ENCODE measurements at places on chromosomes 7 and 10.

- DNase-seq: no peak
Measured at GRCh38 chr10:983971-984655, 4.1 kb upstream of the GTPBP4 start.

DNA sequence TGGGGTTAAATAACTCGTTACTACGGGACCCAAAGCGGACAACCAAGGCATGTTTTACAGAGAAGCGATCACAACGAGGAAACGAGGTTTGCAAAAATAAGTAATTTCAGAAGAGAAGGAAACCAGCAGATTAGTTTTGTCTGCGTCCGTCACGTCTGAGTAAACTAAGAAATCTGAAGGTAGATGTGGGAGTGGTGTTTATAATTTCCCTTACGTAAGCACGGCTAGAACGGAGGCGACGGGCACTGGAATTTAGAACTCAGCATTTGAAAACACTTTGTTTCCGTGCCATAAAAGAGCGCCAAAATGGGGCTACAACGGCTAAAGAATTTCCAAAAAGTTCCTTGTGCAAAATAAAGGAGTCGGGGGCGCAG lies 718 bp upstream of the UMAD1 start:
- no peak for DNase-seq

- no peak for DNase-seq
Measured at GRCh38 chr10:110372656-110373055, 67.9 kb upstream of the SMNDC1 start.

GRCh38 chr7:70637726-70638125 lies 494.2 kb upstream of the GALNT17 start:
- no peak for DNase-seq

DNA sequence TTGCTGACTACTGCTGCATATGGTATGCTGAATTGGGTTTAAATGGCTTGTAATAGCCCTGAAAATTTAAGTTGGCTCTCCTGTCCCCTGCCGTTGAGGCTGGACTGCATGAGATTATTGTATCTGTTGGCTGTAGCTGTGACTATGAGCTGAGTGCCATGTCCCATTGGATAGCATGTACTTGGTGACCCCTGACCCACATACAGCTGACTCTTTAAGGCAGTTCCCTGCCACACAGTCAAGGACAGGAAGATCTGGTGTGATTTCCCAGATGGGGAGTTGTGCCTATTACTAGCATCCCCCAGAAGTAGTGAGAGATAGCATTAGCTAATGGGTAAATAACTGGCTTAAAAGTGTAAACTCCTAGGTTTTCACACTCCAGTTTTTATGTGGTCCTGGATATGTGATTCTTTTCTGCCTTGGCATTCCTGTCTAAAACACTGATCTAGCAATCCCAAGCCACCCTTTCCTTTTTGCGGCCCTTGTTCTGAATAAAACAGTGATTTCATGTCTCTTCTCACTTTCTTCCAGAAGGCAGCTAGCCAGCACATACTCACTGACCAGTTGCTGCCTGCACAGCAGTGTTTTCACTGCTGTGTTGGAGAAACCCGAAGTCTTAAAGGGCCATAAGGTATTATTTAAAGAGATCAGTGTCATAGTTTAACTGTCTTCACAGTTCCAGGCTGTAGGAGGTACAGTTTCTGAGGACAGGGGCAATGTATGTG lies 35.9 kb downstream of the LRRC4 start:
- DNase-seq: no peak

- no peak for DNase-seq
Measured at GRCh38 chr10:61313460-61313859, 139.7 kb downstream of the TMEM26 start.

GRCh38 chr7:150389532-150389816 lies 10.3 kb downstream of the ZNF775 start:
- DNase-seq: no peak

GRCh38 chr7:137848095-137848494 lies 1.3 kb upstream of the DGKI start:
- DNase-seq: no peak

- no peak for DNase-seq
Measured at GRCh38 chr10:124592736-124593430, 131.3 kb downstream of the LHPP start.

DNA sequence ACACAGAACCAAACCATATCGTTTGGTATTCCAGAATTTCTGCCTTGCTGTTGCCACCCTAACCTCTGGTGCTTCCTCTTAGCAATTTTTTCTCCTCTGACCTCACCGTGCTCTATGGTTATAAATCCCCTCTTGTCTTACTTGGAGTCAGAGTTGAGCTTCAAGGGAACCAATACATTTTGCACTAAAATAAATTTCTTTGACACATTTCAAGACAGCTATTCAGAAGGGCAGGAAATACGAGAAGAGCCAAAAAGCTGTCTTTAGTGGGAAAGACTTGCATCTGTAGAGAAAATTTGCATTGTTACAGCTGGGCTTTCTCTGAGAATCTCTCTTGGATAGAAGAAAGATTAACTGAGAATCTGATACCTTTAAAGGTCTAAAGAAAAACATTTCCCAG lies 14.5 kb upstream of the AKR1C2 start:
- DNase-seq: no peak

DNA sequence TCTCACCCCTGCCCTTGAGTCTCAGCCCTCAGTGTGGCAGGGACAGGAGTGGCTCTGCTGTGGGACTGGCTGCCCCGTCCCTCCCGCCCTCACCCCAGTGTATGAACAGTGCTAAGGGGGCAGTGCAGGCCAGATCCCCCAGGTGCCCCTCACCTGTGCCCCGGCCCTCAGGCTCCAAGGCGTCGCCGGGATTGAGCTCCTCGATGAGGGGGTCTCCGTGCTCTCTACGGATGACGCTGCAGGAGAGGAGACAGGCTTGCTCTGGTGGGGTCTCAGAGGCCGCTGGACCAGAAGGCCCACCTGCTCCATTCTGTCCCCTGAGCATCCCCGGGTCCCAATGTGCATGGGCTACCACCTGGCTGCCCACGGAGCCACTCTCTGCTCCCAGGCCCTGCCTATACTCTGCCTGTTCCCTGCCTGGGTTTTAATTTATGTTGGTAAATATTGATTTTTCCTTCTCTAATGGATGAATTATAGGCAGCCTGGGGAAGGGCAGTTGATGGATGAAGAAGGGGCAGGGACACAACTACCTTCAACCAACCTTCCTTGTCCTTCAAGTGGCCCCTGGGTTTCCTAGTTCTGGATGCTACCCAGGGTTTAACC lies 47.2 kb downstream of the GOLGA7B start:
- DNase-seq: no peak

DNA sequence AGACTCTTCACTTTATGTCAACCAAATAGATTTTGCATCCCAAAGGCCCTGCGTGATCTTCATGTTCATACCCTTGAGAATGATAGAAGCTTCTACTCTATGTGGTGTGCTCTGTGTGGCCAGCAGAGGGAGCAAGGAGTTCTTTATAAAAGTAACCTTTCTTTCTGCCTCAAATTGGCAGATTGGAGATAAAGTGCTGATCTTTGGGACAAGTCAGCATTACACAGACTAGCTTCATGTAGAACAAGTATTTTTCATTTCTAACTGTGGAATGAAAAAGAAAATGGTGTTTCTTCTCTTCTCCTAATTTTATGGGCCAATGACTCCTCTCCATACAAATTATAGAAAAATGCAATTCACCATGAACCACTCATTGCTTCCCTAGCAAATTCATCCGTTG lies 1214.1 kb downstream of the SORCS1 start:
- DNase-seq: no peak

DNA sequence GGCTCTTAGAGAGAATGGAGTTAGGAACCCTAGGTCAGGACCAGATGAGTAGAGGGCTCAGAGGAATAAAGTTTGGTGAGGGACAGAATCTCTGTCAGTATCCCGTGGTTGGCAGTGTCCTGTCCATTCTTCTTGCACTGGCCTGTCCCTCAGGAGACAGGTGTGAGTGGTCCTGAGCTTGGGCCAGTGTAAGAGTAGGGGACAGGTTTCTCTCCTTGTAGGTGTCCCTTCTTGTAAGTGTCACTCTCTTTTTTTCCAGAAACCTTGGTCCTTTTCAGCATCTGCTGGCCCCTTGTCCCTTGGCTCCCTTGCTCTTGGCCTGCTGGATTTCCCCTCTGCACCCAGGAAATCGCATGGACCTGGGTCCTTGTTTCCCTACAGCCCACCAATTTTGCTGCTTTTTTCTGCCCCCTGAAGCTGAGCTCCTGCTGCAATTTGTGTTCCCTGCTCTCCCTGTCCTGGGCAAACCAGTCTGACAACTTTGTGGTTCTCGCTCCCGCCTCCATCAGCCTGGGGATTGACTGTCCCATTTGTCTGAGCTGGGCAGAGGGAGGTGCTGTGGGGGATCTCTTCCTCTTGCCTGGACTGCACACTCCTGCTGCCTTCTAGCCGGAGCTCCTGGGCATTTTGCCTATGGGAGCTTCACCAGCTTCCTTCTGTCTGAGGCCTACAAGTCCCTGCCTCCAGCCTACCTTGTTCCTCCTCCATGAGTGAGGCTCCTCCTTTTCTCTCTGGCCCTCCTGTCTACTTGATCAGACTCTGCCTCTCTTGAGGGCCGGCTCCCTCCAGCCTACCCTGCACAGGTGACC lies 6.5 kb downstream of the TSPAN14 start:
- DNase-seq: no peak

DNA sequence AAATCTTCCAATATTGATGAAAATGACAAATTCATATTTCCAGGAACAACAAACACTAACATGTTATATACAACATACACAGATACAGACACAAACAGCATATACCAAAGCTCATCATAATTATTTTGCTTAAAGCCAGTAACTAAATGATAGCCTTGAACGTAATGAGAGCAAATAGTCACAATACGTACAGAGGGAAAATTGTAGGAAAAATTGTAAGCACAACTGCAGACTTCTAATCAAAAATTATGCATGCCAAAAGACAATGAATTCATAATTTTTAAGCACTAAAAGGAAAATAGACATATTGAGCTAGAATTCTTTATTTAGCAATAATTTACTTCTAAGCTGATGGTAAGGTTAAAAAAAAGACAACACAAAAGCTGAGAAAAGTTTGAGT lies 1466.9 kb upstream of the CELF2 start:
- no peak for DNase-seq

DNA sequence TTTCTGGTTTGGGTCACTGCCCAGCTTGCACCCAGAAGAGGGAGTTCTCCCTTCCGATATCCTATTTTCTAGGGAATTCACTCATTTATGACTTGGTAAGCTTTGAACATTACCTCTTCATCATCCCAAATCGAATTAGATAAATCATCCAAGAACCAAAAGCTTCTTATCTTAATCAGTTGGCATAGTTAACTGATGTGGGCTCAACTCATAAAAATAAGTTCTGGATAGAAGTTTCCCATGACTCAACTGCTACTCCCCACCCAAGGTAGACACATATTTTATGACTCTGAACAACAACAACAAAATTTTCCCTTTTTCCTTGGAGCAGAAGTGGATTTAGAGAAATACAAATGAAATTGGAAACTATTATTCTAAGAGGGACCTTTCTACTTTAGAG lies 102.9 kb upstream of the CCDC6 start:
- DNase-seq: no peak

DNA sequence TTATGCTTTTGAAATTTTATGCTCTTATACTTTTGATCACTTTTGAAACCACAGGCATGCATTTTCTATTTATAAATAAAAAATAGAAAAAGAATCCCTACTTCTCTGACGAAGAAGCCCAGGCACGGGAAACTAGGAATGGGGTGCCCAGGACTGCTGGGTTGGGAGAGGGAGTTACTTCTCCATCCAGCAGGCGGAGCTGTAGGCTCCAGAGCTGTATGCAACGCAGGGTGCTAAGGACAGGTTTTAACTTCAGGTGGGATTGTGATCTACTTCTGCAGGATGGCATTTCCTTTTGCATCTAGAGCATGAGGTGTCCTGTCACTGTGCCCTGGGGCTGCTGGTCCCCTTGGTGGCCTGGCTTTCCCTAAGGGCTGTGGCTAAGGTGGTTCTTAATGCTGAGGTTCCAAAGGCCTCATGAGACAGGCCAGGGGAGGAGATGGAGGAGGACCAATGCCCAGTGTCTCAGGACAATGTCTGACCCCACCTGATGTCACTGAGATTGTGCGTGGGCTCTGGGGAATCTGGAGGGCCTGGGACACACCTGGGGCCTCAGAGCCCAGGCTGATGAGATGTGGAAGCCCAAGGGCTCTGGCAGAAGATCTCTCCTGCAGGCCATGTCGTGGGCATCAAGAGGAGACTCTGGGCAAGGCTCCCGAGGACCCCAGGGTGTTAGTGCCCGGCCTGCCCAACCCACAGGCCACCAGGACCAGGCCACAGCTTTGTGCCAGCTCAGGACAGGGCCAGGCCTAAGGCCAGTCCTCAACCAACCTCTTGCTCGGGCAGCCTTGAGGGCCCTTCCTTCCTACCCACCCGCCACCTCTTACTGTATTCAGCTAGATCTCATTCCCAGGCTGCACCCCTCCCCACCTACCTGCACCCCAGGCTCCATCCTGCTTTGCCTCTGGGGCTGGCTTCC lies 507 bp downstream of the CCDC201 start:
- no peak for DNase-seq

DNA sequence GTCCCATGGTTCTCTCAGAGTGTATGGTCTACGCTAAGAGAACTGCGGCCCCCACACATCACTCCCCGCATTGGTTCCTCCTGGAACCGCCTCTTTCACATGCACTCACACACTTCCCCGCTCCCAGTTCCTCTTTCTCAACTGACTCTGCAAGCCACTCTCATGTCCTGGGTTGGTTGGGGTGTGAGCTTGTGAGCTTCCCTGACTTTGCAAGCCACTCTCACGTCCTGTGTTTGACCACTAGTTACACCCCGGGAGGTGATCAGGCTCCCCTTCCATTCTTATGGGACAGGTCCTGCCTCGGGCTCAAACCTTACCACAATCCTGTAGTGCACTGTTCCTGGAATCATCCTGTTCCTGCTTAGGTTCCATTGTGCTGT lies 105.0 kb downstream of the TRIM24 start:
- no peak for DNase-seq

DNA sequence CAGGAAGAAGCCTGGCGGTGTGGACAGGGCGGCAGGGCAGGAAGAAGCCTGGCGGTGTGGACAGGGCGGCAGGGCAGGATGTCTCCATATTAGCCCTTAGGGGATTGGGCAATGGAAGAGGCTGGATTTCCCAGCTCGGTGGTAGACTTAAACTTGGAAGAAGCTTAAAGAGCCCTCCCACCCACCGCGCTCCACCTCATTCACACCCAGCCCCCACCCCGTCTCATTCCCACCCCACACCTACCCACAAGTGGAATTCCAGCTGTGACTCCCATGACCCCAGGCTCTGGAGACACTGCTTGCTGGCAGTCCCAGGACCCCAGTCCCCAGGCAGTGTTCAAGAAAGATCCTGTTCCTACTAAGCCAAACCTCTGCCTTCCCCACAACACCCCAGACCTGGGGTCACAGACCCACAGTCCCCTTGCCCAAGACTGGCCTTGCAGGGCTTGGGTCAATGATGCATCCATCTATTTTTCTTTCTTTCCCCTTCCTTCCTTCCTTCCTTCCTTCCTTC lies 34.0 kb downstream of the SPDYE6 start:
- DNase-seq: no peak

All from activated T-helper 1 cell treated with anti-CD3 and anti-CD28 coated beads, Interleukin-2, amount 50 U/mL, for 16 hours (primary cell).